ENCODE measurements at places on chromosomes 6 and 20. TPM values are rescaled to one million over a fixed set of nuclear protein-coding genes. Genes with fewer than 3 reads are reported as not detected.

CD164 gene
- total RNA-seq = 457 TPM

GUCA1A gene
- not detected for total RNA-seq

DNA sequence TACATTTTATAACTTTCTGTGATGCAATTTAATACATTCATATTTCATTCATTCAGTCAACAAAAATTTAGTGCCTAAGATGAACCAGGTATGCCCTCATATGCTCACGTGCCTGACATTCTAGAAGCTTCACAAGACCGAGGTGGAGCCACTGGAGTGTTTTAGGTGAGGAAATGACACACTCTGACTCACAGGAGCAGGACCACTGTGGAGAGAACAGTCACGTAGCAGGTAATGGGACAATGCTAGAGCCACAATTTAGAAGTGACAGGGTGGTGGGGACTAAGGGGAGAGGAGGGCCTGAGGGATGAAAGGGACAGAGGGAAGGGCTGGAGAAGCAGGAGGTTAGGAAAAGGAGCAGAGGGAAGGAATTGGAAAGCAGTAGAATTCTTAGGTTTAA, 17.6 kb upstream of the HLA-A start:
- peak; percentile 35 for DNase-seq

GRCh38 chr20:21303872-21304586, 898 bp downstream of the XRN2 start:
- no peak for DNase-seq

GRCh38 chr6:12047792-12048432, 35.8 kb downstream of the HIVEP1 start:
- no peak for DNase-seq

All from natural killer cell (primary cell).